ENCODE measurements at places on chromosomes 16 and 17.

DNA sequence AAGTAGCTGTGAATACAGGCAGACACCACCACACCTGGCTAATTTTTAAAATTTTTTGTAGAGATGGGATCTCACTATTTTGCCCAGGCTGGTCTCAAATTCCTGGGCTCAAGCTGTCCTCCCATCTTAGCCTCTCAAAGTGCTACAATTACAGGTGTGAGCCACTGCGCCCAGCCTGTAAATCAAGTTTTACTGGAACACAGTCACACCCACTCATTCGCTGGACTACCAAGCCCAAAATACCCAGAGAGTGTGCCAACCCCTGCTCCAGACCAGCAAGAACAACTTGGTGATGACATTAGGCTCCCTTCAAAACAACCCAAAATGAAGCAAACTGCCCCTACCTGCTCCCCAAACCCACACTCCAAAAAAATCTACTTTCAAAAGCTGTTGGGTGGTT, 36.0 kb downstream of the TVP23A start:
- DNase-seq, result no peak

DNA sequence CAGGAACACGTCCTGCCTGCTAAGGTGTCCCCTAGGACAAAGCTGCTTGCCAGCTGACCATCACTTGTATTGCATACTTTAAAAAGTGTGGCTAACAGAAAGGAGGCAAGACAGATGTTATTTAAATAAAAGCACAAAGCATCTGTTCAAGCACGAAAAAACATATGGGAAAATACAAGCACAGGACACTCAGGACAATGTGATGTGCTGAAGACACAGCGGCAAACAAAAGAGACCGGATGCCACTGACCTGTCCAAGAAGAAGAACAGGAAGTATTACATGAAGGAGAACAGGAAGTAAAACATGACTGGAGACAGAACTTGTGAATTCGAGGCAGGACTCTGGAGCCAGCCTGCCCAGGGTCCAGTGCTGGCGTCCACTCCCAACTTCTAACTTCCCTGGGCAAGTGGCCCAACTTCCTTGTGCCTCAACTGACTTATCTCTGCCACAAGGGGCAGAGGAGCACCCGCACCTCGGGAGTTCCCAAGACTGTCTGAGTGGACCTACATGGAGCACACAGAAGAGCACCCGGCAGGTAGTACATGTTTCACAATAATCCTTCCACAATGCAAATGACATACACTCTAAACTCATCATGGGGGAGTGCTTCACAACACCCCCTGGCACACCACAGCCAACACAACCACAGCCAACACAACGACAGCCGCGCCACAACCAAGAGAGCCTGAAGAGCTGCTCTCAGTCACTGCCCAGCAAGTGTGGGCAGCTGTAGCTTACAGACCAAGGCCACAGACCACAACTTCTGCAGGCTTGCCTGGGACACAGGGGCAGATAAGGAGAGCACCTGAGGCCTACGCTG, 36.6 kb downstream of the ANKRD11 start:
- DNase-seq, result no peak

- no peak for DNase-seq
Observed at GRCh38 chr17:50056961-50057330, 1.0 kb downstream of the ITGA3 start.

DNA sequence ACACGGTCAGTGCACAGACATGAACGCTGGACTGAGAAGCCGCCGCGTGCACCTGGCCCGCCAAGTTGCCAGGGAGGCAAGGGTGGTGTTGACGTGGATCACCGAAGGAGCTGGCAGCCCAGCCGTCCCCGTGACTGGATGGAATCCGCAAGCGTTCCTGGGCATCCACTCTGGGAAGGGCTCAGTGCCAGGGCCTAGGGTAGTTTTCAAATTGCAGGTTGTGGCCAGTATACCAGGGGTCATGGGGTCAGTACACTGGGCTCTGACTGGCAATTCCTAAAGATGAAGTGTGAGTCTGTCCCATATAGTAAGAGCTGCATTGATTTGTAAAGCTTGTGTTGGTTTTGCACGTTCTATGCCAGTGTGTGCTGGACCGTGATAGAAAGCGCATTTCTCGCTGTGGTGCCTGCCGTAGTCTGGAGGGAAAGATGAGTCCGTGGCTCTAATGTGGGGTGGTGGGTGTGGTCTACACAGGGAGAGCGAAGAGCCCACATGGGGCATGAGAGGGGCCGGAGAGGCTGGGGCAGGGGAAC, 21.1 kb upstream of the METRNL start:
- no peak for DNase-seq

DNA sequence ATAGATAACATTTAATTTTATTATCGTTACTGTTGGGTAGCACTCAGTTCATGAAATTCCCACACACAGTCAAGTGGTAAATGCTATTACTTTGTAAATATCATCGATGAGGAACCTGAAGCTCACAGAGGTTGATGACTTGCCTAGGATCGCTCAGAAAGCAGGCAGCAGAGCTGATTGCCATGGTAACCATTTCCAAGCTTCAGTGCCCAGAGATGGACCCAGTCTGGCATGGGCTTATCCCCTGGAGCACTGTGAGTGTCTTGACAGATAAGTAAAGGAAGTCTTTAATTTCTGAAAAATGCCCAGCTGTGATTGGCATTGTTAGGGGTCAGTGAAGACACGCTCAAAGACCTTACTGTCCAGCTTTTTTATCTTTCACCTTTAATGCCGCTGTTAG, 95.0 kb downstream of the PRKCB start:
- no peak for DNase-seq

Data from stimulated activated CD8-positive, alpha-beta memory T cell treated with anti-CD3 and anti-CD28 coated beads, Interleukin-7, amount 100 ng/mL, for 1 hour (primary cell).